ENCODE measurements at places on chromosomes 3 and 15. TPM values are rescaled to one million over a fixed set of nuclear protein-coding genes. Genes with fewer than 3 reads are reported as not detected.

ARHGAP31 gene
- 2.3 TPM for total RNA-seq

LTK gene
- 0.21 TPM for total RNA-seq

ELL3 gene
- total RNA-seq, result 4.4 TPM

GOLGA8T gene
- 1.3 TPM for total RNA-seq

LXN gene
- 9.4 TPM for total RNA-seq

BRK1 gene
- total RNA-seq, result 113 TPM

AADACL2 gene
- total RNA-seq, result not detected

MAGEF1 gene
- total RNA-seq, result 2.1 TPM
